Peyer's patch (tissue), 4 donors: ENCODE measurements at places on chromosomes 3 and 15. TPM values are rescaled to one million over a fixed set of nuclear protein-coding genes. Genes with fewer than 3 reads are reported as not detected.

Gene IFT57
- total RNA-seq: 52.0 TPM

Gene CEMIP
- not detected for total RNA-seq

Gene FETUB
- not detected for total RNA-seq

Gene ZNF639
- 27.0 TPM for total RNA-seq

Gene P2RY12
- 1.7 TPM for total RNA-seq

Gene SPTSSB
- total RNA-seq: not detected
